HFFc6 (cell line): ENCODE measurements at places on chromosomes 1 and 21.

DNA sequence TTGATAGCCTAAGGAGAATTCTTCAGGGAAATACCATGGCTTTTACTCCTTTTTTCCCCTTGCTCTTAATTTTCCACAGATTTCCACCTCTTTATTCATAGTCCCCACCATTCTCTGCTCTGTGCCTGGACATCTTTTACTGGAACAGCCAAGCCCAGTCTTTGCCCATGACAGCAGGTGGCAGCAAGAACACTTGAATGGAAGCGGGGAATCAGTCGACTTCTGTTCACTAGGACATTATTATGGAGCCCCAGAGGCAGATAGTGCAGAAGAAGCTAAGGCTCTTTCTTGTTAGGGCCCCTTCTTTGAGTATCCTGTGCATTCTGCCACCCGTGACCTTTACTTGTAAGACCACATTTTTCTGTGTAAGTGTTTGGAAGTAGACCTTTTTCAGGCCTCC, 6.3 kb downstream of the OR14I1 start:
- DNase-seq, result no peak

DNA sequence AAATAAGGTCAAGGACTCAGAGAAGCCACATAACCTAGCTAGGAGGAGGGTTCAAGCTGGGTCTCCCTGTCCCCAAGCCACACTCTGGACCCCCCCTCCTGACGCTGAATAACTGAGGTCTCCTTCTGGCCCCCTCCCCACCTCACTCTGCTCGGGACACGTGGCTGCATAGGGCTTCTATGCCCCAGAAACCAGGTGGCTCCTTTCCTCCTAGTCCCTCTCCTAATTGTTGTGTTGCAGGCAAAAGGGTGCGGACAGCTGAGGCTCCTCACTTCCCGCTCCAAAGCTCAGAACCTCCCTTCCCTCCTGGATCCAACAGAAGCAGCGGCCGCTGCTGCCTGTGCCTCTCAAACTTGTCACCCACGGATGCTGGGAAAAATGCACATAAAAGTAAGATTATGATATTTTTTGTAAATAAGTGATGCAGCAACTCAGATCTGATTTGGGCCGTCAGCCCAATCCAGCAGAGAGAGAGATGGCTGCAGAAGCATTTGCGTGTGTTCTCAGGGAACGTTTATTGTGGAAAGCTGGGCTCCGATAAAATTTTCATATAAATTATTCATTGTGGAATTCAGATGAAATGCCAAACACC, 40.8 kb upstream of the C1orf174 start:
- no peak for DNase-seq

DNA sequence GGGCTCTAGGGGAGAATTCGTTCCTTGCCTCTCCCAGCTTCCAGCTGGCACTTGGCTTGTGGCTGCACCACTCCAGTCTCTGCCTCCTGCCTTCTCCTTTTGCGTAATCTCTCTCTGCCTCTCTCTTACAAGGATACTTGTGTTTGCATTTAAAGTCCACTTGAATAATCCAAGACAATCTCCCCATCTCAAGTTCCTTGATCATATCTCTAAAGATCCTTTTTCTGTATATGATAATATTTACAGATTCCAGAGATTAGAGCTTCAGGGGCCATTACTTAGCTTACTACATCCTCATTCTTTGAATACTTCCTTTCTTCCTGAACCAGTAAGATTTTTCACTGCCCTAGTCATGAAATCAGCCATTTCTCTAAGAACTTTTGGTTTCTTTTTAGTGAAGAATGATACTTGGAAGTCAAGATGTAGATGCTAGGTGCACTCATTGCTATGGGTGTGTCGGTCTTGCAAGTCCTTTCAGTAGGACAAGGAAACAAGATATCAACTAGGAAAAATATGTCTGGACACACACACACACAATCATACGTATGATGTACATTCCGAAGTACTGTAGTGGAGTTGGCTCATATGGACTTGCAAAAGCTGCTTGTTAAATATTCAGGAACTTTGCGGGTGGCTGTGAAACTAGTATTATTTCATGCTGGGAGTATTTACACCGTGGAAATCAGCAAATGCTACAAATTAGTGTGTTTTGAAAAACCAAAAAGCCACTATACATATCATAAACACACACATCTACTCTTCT, 20.8 kb upstream of the RLF start:
- DNase-seq, result peak; percentile 35

GRCh38 chr1:15598436-15598835, 13.6 kb upstream of the AGMAT start:
- DNase-seq, result no peak

GRCh38 chr1:226490426-226490809, 58.1 kb upstream of the STUM start:
- no peak for DNase-seq

- no peak for DNase-seq
Measured at GRCh38 chr1:115473986-115474565, 136.0 kb upstream of the NGF start.

DNA sequence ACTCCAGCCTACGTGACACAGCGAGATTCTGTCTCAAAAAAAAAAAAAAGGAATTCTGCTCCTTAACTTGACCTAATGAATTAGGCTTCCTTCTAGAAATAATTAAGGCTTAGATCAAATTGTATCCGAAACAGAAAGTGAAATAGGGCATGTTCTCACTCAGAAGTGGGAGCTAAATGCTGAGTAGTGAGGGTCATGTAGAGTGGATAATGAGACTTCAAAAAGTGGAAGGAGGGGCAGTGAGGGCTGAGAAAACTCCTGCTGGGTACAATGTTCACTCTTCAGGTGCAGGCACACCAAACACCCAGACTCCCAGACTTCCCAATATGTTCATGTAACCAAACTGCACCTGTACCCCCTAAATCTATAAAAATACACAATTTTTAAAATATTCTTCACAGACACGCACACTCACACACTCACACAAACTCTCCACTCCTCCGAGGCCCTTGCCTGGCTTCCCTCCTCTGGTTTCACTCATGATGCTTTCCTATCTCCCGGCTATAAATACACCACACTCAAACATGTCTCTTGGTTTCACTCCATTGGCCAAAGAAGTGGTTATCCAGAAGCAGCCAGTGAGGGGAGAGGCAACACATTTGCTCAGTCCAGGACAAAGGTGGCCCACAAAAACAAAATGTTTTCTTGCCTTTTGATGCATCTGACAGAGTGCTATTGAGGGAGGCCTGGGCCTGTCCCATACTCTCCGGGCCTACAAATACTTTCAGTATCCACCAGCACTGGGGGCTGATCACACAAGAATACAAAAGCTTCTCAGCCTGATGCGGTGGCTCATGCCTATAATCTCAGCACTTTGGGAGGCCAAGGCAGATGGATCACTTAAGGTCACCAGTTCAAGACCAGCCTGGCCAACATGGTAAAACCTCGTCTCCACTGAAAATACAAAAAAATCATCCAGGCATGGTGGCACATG, 249.2 kb downstream of the TOMM20 start:
- no peak for DNase-seq

DNA sequence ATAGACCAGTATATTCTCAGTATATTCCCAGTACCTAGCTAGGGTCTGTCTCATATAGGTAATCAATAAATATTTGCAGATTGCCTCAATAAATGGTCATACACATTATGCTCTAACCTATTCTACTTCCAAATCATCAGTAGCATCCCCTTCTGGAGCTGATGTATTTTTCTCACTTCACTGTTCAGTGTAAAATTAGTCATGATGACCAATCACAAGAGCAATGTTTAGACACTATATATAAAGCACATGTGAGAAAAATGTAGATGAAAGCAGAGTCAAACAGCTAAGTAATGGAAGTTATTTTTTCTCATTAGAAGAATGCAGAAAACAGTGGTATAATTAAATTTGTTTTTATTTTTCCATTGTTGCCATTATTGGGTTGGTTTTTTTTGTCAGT, 34.7 kb downstream of the EPRS1 start:
- no peak for DNase-seq

DNA sequence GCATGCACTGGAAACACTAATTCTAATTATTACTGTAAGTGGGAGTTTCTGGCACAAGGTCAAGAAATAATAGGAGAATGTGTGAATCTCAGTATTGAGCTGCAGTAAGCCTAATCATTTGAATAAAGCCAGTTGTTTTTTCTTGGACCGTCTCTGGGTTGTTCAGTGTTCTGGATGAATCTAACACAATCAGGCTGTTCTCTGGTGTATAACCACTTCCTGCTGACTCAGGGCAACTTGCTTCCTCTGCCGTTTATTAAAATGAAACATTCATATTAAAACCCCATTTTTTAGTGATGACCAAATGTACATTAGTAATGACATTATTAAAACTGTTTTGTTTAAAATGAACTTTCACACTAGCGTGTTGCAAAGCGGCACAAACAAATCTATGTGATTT, 273.1 kb upstream of the SNX7 start:
- DNase-seq, result peak; percentile 35

DNA sequence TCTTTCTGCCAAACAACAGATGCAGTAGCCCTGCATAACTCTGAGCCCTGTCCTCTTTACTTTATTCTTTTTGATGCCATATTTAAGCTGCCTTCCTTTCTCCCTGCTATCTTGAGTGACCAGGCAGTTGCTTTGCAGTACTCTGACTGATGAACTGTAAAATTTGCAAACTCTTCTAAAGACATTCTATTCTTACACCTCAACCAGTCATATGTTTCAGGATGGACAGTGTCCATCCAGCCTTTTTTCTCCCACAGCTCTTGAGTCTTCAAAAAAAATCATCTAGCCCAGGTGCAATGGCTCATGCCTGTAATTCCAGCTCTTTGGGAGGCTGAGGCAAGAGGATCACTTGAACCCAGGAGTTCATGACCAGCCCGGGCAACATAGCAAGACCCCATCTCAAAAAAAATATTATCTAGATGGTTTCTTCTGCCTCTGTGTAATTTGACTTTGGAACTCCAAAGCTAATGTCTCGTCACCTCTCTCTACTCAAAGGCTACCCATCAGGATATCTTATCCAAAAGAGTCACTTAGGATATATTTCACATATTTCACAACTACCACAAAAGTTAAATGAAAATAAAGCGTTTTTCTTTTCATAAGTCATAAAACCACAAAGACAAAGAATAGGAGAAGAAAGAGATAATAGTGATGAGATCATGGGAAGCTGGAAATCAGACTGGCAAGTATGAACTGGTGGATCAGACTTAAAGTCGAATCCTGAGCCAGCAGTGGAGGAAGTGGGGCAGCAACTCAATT, 54.6 kb upstream of the IPO9 start:
- DNase-seq, result peak; percentile 69

- DNase-seq, result no peak
Measured at GRCh38 chr1:93997756-93998155, 88.5 kb upstream of the GCLM start.

GRCh38 chr1:22056043-22056442, 3.5 kb downstream of the CDC42 start:
- DNase-seq, result no peak

- DNase-seq, result peak; percentile 86
Measured at GRCh38 chr21:29208682-29209059, 78.2 kb downstream of the MAP3K7CL start.

DNA sequence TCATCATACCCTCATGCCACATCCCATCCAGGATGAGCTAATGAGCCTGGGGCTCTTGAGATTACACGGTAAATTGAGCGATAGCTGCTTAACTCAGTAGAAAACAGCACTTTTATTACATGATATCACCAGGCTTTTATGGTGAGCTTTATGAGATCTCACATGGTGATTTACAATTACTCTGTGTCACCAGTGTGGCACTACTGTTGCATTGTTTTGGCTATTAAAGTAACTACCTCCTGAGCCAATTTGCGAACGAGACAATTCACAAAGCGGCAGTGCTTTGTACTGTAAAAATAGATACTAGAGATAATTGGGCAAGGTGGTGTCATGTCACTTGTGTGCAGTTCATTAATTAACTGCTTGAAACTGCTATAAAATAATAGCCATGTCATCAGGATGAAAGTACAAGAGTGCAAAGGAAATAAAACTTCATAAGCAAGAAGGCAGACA, 767.7 kb upstream of the ADGRL2 start:
- DNase-seq, result no peak

GRCh38 chr1:81731989-81732388, 68.7 kb upstream of the ADGRL2 start:
- DNase-seq, result no peak
